ENCODE measurements at places on chromosomes 3 and 15.

- DNase-seq, result no peak
Measured at GRCh38 chr3:41652931-41653330, 309.0 kb downstream of the ULK4 start.

- DNase-seq, result no peak
Measured at GRCh38 chr3:112364291-112364690, 31.3 kb downstream of the CD200 start.

GRCh38 chr15:51382787-51383186 lies 41.3 kb downstream of the GLDN start:
- no peak for DNase-seq

- no peak for DNase-seq
Measured at GRCh38 chr15:70354346-70354905, 256.7 kb upstream of the TLE3 start.

- no peak for DNase-seq
Measured at GRCh38 chr15:89143503-89144162, 55.4 kb downstream of the ABHD2 start.

DNA sequence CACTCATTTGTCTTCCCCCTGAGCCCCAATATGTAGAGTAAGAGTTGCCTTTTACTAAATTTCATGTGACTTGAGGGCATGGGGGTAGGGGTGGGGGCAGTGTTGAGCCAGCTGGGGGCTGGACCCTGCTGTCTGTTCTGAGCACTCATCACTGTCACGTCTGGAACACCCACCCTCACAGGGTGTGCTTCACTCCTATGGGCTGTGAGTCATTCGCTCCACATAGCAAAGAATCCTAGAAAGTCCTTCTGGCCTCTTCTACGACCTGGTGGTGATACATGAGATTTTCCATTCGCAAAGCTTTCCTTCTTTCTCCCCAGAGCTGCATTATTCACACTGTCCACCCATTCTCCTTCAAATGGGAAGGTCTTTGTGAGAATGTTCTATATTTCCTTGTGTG lies 43.6 kb upstream of the MGLL start:
- no peak for DNase-seq
